Central memory CD8-positive, alpha-beta T cell (primary cell): ENCODE measurements at places on chromosomes 12 and 14.

DNA sequence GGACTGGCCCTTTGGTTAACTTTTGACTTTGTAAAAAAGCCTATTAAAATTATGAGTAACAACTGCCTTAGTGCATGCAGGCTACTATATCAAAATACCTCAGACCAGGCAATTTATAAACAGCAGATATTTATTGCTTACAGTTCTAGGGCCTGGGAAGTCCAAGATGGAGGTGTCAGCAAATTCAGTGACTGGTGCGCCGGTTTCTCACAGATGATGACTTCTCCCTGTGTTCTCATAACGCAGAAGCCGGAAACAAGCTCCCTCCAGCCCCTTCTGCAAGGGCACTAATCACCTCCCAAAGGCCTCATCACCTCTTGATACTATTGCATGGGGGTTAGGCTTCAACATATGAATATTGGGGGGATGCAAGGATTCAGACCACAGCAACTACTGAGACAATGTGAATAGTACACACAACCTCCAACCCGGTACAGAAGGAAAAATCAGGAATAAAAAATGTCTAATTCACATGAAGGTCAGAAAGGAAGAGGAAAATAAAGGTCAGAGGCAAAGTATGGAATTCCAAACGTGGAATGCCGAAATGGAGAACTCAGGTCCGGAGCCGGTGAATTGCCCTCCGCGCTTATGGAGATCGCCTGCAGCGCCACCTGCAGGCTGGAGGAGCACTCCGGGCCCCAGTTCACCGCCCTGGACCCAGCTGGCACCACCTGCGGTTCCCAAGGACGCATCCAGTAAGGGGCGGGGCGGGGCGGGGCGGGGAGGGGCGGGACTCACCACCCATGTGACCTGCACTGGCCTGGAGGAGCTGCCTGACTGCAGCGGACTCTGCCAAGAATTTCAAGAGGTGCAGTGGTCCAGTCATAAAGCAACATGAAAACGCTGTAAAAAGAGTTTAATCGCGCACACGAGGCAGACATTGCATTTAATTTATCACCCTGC, 203.4 kb downstream of the KIF26A start:
- no peaks in the 10 kb centered on the region for H3K36me3 ChIP-seq
- peaks cover 65% of the 10 kb centered on the region for H3K27me3 ChIP-seq
- H3K4me1 ChIP-seq = no peaks in the 10 kb centered on the region
- no peak overlapping the region for H3K4me3 ChIP-seq

GRCh38 chr12:90124914-90125313, 416.3 kb upstream of the ATP2B1 start:
- H3K4me1 ChIP-seq = no peaks in the 10 kb centered on the region
- no peaks in the 10 kb centered on the region for H3K36me3 ChIP-seq
- peaks cover 38% of the 10 kb centered on the region for H3K27me3 ChIP-seq
- H3K27ac ChIP-seq = no peak overlapping the region

GRCh38 chr14:93745603-93746273, 42.5 kb downstream of the PRIMA1 start:
- DNase-seq = no peak
- H3K27ac ChIP-seq = no peak overlapping the region
- H3K27me3 ChIP-seq = peaks cover 20% of the 10 kb centered on the region
- no peaks in the 10 kb centered on the region for H3K36me3 ChIP-seq

DNA sequence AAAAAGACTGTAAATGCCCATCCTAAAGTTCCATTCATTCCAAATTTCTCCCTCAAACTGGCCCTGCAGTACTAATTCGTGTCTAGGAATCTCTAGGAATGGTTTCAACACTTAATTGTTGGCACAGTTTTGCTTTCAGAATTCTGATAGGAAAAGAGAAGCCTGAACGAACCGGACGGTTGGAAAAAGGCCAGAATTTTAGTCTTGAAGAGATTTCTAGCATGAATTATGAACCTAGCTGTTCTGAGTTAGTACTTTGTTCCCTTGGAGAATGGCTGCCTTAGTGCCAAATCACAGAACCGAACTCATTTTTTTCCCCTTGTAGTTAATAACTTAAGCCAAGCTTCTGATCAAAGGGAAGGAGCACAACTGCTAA, 262.6 kb downstream of the ADAMTS20 start:
- no peak for DNase-seq
- no peak overlapping the region for H3K4me3 ChIP-seq
- no peaks in the 10 kb centered on the region for H3K36me3 ChIP-seq
- H3K27me3 ChIP-seq = no peaks in the 10 kb centered on the region
- no peaks in the 10 kb centered on the region for H3K4me1 ChIP-seq

GRCh38 chr12:123608182-123608581, 6.3 kb downstream of the DDX55 start:
- peaks cover 68% of the 10 kb centered on the region for H3K36me3 ChIP-seq
- H3K4me3 ChIP-seq = no peak overlapping the region
- no peak overlapping the region for H3K27ac ChIP-seq
- no peaks in the 10 kb centered on the region for H3K27me3 ChIP-seq
- DNase-seq = no peak

GRCh38 chr14:21220874-21221477, 48.3 kb downstream of the HNRNPC start:
- H3K4me3 ChIP-seq = peak overlapping the region; percentile 55
- H3K27ac ChIP-seq = peak overlapping the region; percentile 68
- DNase-seq = no peak
- no peaks in the 10 kb centered on the region for H3K27me3 ChIP-seq

DNA sequence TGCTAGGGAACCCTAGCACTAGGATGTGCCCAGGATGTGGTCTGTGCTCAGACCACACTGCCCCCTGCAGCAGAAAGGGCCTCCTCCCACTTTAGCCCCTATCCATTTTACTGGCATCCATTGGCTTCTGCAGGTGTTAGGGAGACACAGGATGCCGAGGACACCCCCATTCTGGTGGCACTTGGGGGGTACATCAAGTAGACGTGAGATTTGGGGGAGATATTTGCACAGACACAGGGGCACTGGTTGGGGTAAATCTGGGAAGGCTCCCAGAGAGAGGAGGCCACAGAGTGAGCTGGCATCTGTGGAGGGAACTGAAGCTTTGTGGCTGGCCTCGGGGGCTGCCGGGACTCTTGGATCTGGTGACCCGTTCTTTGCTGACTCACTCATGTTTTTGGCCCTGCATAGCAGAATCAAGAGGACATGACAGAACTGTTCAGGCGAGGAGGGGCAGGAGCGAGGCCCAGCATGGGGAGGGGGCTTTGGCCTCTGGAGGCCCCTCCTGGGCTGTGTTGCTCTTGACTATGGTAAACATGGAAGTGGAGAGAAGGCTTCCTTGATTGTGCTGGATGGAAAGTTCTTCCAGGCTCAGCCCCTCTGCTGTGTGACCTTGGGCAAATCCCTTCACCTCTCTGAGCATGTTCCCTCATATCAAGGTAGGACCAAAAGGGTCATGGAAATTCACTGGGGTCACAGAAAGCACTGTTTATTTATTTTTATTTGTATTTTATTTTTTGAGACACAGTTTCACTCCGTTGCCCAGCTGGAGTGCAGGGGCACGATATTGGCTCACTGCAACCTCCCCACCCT, 1.8 kb downstream of the PLBD2 start:
- H3K4me1 ChIP-seq = peaks cover 14% of the 10 kb centered on the region
- no peak for DNase-seq
- peaks cover 6% of the 10 kb centered on the region for H3K36me3 ChIP-seq
- H3K27ac ChIP-seq = peak overlapping the region; percentile 82
- H3K27me3 ChIP-seq = no peaks in the 10 kb centered on the region

DNA sequence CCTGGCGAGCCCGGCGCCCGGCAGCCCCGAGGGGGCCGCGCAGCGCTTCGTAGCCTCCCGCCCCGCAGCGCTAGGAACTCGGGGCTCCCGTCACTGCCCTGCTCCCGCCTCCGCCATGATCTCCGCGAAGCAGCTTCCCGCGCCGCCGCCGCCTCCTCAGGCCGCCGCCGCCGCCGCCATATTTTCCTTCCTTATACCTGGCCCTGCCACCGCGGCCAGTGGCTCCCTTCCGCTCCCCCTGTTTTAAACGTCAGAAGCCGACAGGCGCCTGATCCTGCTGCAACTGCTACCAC, 286 bp downstream of the PPP4R3A start:
- peak overlapping the region; percentile 100 for H3K27ac ChIP-seq
- no peak for DNase-seq
- peak overlapping the region; percentile 99 for H3K4me3 ChIP-seq
- H3K4me1 ChIP-seq = peaks cover 32% of the 10 kb centered on the region

DNA sequence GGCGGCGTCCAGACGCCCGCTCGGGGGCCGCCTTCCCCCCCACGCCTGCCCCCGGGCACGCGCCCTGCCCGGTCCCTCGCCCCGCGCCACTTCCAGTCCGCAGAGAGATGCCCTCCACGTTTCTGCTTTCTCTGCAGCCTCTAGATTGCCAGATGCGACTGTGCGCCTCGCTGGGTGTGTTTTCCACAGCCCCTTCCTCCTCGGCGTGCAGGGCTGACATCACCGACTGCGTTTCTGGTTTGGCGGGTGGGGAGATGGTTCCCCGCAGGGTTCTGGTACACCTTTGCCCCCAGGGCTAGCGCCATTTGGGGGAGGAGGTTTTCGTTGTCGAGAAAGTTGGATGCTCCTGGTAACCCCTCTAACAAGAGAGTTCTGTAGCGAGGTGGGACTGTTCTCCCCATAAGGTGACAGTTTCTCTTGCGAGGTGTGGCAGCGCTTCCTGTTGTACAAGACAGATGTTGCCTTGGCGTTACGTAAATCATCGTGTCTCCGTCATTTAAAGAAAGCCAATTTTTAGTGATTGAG, 1.5 kb downstream of the CALM1 start:
- H3K36me3 ChIP-seq = peaks cover 65% of the 10 kb centered on the region
- no peaks in the 10 kb centered on the region for H3K27me3 ChIP-seq
- DNase-seq = peak; percentile 49

DNA sequence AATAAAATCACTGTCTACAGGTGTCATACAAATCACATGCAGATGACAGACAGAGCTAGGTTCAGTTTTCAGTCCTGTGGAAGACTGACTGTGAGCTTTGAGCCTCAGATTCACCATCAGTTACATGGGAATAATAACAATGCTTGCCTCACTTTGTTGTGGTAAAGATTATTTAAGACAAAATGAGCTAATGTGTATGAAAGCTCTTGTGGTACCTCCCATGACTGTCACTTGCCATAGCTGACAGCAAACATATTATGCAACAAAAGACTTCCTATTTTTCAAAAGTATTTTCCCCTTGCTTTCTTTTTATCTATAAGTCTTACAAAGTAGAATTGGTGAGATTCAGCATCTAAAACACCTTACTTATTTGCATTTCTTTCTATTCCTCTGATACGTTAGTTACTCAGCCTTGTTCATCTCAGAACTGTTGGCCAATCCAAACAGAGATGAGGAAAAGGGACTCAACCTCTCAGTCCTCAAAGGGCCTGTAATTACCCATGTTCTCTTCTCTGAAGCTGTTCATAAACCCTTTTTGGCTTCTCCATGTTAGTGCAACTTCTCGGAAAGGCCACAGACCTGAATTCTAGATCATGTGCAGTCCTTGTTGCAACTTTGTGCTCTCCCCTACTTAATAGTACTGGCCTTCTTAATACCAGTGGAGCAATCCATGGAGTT, 8.8 kb upstream of the DDHD1 start:
- H3K36me3 ChIP-seq = peaks cover 2% of the 10 kb centered on the region
- DNase-seq = no peak
- no peak overlapping the region for H3K4me3 ChIP-seq
- no peaks in the 10 kb centered on the region for H3K4me1 ChIP-seq
- no peak overlapping the region for H3K27ac ChIP-seq

DNA sequence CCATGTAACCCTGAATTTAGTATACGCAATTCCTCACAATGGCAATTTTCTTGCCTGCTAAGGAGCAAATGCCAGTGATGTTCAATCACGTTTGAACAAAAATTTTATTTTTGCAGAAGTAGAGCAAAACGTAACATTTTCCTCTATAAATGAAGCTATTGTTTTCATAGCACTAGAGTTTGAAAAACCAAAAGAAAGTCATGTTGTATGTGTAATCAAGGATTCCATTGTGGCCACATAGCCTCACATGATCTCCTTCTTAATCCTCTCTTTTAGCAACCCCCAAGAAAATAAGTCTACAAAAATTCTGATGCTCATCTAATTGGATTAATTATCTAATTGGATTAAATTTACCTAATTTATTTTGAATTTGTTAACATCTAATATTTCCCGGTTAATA, 1217.4 kb upstream of the FLRT2 start:
- no peaks in the 10 kb centered on the region for H3K27me3 ChIP-seq
- no peaks in the 10 kb centered on the region for H3K4me1 ChIP-seq
- no peak overlapping the region for H3K27ac ChIP-seq

DNA sequence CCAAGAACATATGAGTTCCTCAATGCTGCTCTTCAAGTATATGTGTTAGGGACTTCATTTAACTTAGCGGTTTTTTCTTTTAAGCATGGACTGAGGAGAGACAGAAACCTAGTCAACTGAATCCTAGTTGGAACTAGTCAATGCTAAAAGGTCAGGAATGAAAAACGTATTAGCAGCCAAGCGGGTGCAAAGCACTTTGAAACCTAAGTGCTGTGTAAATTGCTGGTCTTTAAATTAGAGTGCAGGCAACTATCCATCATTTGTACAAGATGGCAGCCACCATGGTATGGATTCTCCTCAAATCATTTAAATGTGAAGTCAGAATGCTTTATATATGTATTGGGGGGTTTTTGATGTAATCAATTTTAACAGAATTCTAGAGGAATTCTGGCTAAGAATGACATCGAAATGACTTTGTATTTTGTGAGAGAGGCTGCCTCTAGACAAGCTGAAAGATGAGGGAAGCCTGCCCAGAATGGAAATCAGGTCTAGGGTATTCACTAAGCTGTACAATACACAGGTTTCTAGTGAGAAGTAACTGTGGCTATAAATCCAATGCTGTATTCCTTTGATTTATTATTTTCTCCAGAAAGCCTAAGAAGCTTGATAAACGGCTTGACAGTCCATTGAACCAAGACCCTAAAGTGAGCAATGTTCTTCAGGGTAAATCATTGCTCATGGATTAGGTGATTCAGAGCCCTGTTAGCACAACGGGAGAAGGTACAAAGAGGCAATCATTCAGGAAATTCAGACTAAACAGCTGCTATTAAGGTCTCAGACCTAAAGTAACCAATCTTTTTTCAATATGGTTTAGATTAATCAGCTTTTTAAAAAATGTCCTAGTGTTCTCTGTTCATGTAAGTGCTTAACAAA, 198.8 kb downstream of the ANO2 start:
- no peak for DNase-seq
- H3K27ac ChIP-seq = no peak overlapping the region
- no peaks in the 10 kb centered on the region for H3K36me3 ChIP-seq
- H3K4me3 ChIP-seq = no peak overlapping the region
- H3K4me1 ChIP-seq = no peaks in the 10 kb centered on the region

- no peaks in the 10 kb centered on the region for H3K36me3 ChIP-seq
- H3K27me3 ChIP-seq = peaks cover 20% of the 10 kb centered on the region
- H3K27ac ChIP-seq = no peak overlapping the region
These were observed 18.2 kb downstream of the SYNDIG1L start for GRCh38 chr14:74407801-74408154.

- no peaks in the 10 kb centered on the region for H3K36me3 ChIP-seq
- DNase-seq = no peak
- H3K27me3 ChIP-seq = peaks cover 23% of the 10 kb centered on the region
- H3K4me3 ChIP-seq = no peak overlapping the region
- H3K4me1 ChIP-seq = no peaks in the 10 kb centered on the region
These were observed 48.0 kb downstream of the NTN4 start for GRCh38 chr12:95742586-95742985.

- DNase-seq = no peak
- no peak overlapping the region for H3K4me3 ChIP-seq
- no peak overlapping the region for H3K27ac ChIP-seq
These were observed 183.8 kb upstream of the GSC start for GRCh38 chr14:94953541-94954260.

- H3K36me3 ChIP-seq = no peaks in the 10 kb centered on the region
- no peaks in the 10 kb centered on the region for H3K4me1 ChIP-seq
- H3K27me3 ChIP-seq = peaks cover 61% of the 10 kb centered on the region
- no peak overlapping the region for H3K4me3 ChIP-seq
These were observed 13.6 kb upstream of the MYBPC1 start for GRCh38 chr12:101581190-101581589.

- H3K4me3 ChIP-seq = no peak overlapping the region
- no peak overlapping the region for H3K27ac ChIP-seq
- H3K4me1 ChIP-seq = no peaks in the 10 kb centered on the region
- no peaks in the 10 kb centered on the region for H3K27me3 ChIP-seq
- DNase-seq = no peak
These were observed 17.7 kb downstream of the AHSA1 start for GRCh38 chr14:77475432-77476115.
